Adrenal gland (tissue), 19 donors: ENCODE measurements at places on chromosomes 16 and 17. TPM values are rescaled to one million over a fixed set of nuclear protein-coding genes. Genes with fewer than 3 reads are reported as not detected.

DNA sequence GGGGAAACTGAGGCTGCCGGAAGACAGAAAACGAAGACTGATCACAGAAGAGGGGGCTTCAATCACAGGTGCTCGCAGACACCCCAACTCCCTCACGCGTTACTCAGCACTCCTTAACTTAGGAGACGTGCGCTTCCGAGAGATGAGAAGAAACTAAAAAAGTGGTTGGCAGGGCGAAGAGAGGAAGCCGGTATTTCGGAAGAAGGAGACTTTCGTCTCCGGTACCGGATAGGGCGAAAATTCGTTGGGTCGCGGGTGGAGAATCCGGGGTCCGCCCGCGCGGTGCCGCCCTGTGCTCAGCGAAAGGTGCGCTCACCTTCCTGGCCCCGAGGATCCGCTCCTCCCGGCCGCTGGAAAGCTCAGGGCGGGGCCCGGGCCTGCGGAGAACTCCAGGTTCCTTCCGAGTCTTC lies 917 bp upstream of the TBX2 start:
- peaks cover 39% of the 10 kb centered on the region for H3K4me1 ChIP-seq
- no peaks in the 10 kb centered on the region for H3K36me3 ChIP-seq

PRR15L gene
- 0.24 TPM for polyA plus RNA-seq

- H3K4me1 ChIP-seq, result no peaks in the 10 kb centered on the region
- no peak overlapping the region for H3K27ac ChIP-seq
- no peaks in the 10 kb centered on the region for H3K36me3 ChIP-seq
- no peaks in the 10 kb centered on the region for H3K27me3 ChIP-seq
- no peak overlapping the region for H3K4me3 ChIP-seq
These were observed 7.7 kb upstream of the USP7 start for GRCh38 chr16:8971416-8971815.

DNA sequence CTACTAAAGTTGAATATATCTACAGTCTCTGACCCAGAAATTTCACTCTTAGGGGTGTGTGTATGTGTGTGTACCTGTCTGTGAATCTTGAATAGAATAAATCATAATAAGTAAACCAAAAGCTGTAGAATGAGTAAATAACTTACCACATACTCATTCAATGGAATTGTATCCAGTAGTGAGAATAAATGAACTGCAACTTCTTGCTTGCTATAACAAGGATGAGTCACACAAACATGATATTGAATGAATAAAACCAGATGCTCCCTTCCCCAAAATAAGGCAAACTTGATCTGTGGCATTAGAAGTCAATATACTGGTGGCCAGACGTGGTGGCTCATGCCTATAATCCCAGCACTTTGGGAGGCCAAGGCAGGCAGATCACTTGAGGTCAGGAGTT lies 259.8 kb upstream of the MON1B start:
- H3K4me3 ChIP-seq, result no peak overlapping the region
- no peaks in the 10 kb centered on the region for H3K36me3 ChIP-seq
- H3K4me1 ChIP-seq, result no peaks in the 10 kb centered on the region
- no peak overlapping the region for H3K27ac ChIP-seq
- H3K27me3 ChIP-seq, result no peaks in the 10 kb centered on the region

HS3ST2 gene
- polyA plus RNA-seq, result 0.84 TPM
